ENCODE measurements at places on chromosomes 5 and 9. TPM values are rescaled to one million over a fixed set of nuclear protein-coding genes. Genes with fewer than 3 reads are reported as not detected.
A peak's percentile ranks its signal among the peaks of the same experiment; 100 is the strongest.

DNA sequence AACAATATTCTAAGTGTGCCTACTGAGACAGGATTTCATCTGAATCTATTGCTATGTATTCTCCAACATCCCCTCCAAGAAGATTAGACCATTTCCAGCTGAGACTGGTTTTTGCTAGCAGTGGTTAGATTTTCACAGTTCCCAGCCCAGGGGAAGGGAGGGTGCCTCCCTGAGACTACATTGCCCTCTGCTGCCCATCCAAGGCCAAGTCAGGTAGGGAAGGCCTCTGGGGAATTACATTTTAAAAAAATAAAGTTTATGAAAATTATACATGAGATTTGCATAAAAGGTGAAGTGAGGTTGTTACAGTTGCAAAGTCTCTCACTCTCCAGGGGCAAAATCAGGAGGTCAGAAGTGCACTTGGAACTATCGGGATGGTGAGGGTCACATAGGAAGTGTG, 28.0 kb upstream of the SYK start:
- no peak overlapping the region for H3K4me3 ChIP-seq
- H3K4me1 ChIP-seq = peaks cover 58% of the 10 kb centered on the region
- no peak for DNase-seq
- peak overlapping the region; percentile 8 for H3K27ac ChIP-seq
- no peaks in the 10 kb centered on the region for H3K36me3 ChIP-seq
- no peaks in the 10 kb centered on the region for H3K27me3 ChIP-seq

DNA sequence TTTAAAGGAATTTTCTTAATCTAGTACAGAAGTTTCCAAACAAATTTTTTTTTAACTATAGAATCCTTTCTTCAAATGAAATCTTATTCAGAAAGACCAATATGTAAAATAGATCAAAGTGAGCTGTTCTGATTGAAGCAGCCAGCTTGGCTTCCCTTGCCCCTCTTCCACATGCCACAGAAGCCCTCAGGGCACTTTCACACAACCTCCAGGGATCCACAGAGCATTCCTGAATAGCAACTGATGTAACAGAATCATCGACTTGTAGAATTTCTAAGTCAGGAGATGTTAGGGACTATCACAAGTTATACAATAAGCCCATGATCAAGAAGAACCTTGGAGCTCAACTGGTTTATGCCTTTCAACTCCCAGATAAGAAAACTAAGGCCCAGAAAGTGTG, 427.8 kb upstream of the C9orf72 start:
- H3K4me1 ChIP-seq = no peaks in the 10 kb centered on the region
- no peaks in the 10 kb centered on the region for H3K27me3 ChIP-seq
- no peak overlapping the region for H3K4me3 ChIP-seq
- no peaks in the 10 kb centered on the region for H3K36me3 ChIP-seq

DNA sequence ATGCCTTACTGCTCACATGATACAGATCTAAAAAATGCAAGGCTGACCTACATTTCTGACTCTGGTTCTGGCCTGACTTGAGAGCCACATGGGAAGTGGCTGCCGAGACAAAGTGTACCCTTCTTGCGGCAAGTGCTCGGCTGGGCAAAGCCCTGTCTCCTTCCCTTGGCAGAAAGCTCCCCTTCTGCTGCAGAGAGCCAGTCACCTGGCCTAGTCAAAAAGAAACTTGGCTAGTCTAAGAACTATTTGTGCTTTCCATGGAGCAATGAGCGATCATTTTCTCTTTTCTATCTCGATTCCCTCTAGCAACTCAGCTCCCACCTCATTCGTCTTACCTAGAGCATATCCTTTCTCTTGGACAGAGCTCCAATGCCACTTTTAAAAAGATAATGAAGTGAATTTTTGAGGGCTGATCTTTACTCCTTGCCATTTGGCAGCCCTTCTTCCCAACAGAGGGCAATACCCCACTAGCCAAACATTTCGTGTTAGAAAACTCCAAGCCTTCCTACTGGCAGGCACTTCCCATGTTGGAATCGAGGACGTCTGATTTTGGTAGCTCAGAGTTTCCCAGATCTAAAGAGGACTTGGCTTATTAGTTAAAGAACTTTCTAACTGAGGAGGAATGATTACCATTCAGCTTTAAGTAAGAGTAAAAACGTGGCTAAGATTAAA, 108.1 kb upstream of the PRRC1 start:
- H3K27me3 ChIP-seq = no peaks in the 10 kb centered on the region
- no peak overlapping the region for H3K27ac ChIP-seq
- H3K36me3 ChIP-seq = no peaks in the 10 kb centered on the region
- H3K4me1 ChIP-seq = no peaks in the 10 kb centered on the region
- DNase-seq = no peak

DNA sequence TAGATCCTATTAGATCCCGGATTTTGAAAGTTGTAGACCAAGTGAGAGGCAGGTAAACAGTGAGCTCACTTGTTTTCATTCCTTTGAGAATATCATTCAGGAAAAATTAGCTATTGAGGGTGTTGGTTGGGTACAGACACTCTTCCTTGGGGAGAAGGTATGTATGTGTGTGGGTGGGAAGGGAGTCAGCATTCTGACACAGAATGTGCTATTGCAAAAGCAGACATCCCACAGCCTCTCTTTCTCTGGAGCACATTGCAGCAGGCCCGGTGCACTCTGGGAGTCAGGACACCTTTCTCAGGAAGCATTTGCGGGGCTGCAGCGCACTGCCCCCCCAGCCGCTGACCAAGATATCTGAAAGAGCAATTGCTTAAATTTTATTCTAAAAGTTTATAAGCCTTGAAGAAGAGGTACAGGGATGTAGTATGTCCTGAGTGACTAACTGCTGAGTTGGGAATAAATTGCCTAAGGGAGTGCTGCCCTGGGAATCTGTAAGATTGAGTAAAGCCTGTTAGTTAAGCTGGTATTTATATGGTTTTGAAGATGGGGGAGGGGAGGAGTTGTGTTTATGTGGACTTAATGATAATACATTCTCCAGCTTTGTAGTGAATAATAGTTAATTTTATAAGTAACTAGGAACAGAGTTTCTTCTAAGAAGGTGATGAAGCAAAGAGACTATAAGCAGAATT, 5.2 kb downstream of the TNFAIP8 start:
- DNase-seq = no peak
- H3K4me1 ChIP-seq = peaks cover 65% of the 10 kb centered on the region

The FSD1L gene
- 1.5 TPM for polyA plus RNA-seq

- no peak overlapping the region for H3K27ac ChIP-seq
- H3K4me3 ChIP-seq = no peak overlapping the region
- H3K4me1 ChIP-seq = peaks cover 12% of the 10 kb centered on the region
- H3K27me3 ChIP-seq = peaks cover 27% of the 10 kb centered on the region
- no peaks in the 10 kb centered on the region for H3K36me3 ChIP-seq
Measured at GRCh38 chr5:66828046-66828547, 231.9 kb downstream of the MAST4 start.

The CDX1 gene
- polyA plus RNA-seq = not detected

DNA sequence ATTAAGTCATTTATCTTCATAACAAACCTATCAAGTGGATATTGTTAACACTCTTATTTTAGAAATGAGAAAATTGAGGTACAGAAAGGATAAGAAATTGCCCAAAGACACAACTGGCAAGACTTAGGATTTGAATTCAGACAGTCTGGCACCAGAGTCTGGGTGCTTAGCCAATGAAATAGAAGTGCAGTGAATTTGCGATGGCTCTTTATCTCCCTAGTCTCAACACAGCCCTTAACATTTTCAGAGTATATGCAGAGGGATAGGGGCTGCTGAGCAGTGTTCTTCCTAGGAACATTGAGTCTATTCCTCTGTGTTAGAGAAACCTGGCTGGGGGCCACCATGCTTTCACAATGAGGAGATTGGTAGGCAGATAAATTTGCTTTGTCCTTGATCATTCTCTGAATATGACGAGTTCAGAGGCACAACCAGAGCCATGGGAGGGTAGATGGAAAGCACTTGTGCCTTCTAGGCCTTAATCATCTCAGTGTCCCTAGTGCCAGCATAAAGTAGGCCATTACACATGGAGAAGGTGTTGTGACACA, 6.1 kb upstream of the FSD1L start:
- H3K27ac ChIP-seq = no peak overlapping the region
- H3K27me3 ChIP-seq = no peaks in the 10 kb centered on the region
- DNase-seq = no peak
- no peak overlapping the region for H3K4me3 ChIP-seq
- H3K4me1 ChIP-seq = no peaks in the 10 kb centered on the region

DNA sequence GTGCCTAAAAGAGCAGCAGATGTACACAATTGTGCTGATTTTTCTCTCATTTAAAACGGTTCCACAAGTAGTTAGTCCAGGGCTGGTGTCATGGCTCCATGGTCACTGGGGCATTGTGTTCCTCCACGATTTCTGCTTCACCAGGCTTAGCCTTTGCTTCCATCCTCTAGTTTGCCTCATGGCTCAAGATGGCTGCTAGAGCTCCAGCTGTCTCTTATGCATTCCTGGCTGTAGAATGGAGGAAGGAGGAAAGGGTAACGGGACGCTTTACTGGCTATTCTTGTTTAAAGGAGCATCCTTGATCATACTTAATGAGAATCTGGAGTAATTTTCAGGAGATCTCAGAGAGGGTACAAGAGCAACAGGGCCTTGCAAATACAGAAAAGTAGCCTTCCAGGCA, 47.7 kb downstream of the BOD1 start:
- no peak overlapping the region for H3K4me3 ChIP-seq
- H3K27me3 ChIP-seq = peaks cover 6% of the 10 kb centered on the region
- no peak overlapping the region for H3K27ac ChIP-seq
- no peaks in the 10 kb centered on the region for H3K36me3 ChIP-seq
- DNase-seq = no peak
- no peaks in the 10 kb centered on the region for H3K4me1 ChIP-seq

DNA sequence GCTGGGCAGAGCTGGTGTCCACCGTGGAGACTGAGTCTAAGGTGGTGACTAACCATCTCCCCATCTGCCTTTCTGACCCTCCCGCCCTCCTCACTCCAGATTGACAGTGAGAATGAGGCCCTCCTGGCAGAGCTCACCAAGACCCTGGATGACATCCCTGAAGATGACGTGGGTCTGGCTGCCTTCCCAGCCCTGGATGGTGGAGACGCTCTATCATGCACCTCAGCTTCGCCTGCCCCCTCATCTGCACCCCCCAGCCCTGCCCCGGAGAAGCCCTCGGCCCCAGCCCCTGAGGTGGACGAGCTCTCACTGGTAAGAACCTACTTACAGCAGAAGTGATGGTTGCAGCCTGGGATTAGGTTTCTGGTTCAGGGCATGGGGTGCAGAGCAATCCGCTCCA, 96.5 kb downstream of the PPARGC1B start:
- peaks cover 68% of the 10 kb centered on the region for H3K36me3 ChIP-seq
- no peak for DNase-seq
- no peak overlapping the region for H3K4me3 ChIP-seq
- H3K4me1 ChIP-seq = no peaks in the 10 kb centered on the region
- H3K27me3 ChIP-seq = no peaks in the 10 kb centered on the region
- no peak overlapping the region for H3K27ac ChIP-seq

The CDH6 gene
- not detected for polyA plus RNA-seq
